ENCODE measurements at places on chromosomes 3 and 15.

GRCh38 chr3:46695177-46695961, 1.9 kb upstream of the ALS2CL start:
- peak; percentile 89 for DNase-seq

DNA sequence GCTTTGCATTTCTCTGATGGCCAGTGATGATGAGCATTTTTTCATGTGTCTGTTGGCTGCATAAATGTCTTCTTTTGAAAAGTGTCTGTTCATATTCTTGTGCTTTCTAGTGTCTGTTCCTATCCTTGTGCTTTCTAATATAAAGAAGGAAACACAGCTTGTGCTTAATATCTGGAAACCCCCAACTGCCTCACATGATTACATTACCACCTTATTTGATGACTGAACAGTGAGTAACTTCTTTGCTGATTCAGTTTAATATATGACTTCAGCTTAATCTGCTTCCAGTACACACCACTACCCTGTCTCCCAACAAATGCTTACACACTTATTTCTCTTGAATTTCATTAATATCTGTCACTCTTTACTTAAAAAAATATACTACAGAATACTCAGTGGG, 835.1 kb downstream of the EDEM1 start:
- no peak for DNase-seq

DNA sequence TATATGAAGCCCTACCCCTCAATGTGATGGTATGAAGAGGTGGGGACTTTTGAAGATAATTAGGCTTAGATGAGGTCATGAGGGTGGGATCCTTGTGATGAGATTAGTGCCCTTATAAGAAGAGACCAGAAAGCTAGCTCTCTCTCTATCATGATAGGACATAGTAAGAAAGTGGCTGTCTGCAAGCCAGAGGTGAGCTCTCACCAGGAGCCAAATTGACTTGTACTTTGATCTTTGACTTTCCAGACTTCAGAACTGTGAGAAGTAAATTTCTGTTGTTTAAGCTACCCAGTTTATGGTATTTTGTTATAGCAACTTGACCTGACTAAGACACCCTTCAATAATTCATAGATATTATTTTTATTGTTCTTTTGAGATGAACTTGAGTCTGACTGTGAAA, 29.9 kb upstream of the MRPL3 start:
- DNase-seq, result no peak

GRCh38 chr3:105385819-105386508, 19.3 kb downstream of the ALCAM start:
- DNase-seq, result peak; percentile 85

DNA sequence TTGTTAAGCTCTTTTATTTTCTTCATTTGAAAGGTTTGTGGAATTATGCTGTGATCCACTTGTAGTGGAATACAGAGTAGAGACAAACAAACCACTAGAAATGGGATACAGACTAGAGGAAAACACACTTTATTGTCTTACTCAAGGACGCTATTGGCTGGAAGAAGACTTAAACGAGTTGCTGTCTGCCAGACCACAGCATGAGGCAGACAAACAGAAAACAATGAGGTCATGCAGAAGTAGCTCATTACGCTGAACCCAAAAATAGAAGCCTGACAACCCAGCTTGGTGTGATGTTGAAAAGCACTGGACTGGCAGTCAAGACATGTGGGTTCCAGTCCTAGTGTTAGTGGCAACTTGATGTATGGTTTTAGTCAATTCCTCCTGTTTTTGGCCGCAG, 62.4 kb upstream of the P3H2 start:
- no peak for DNase-seq

Data from AML-193 (cell line).